ENCODE measurements at places on chromosomes 4 and X. TPM values are rescaled to one million over a fixed set of nuclear protein-coding genes. Genes with fewer than 3 reads are reported as not detected.

MAGEB17 gene
- not detected for total RNA-seq

FANCB gene
- 6.0 TPM for total RNA-seq

ZMAT1 gene
- total RNA-seq = 13.5 TPM

MAB21L2 gene
- 14.2 TPM for total RNA-seq

STATH gene
- not detected for total RNA-seq

Data from mesothelial cell of epicardium (in vitro differentiated cells).